Psoas muscle (tissue), 8 donors: ENCODE measurements at places on chromosomes 12 and 14. TPM values are rescaled to one million over a fixed set of nuclear protein-coding genes. Genes with fewer than 3 reads are reported as not detected.

GRCh38 chr12:93944911-93945310 is 203.5 kb upstream of the PLXNC1 start:
- no peak for DNase-seq

- no peak for DNase-seq
Observed at GRCh38 chr12:92762773-92763172, 60.0 kb downstream of the PLEKHG7 start.

DNA sequence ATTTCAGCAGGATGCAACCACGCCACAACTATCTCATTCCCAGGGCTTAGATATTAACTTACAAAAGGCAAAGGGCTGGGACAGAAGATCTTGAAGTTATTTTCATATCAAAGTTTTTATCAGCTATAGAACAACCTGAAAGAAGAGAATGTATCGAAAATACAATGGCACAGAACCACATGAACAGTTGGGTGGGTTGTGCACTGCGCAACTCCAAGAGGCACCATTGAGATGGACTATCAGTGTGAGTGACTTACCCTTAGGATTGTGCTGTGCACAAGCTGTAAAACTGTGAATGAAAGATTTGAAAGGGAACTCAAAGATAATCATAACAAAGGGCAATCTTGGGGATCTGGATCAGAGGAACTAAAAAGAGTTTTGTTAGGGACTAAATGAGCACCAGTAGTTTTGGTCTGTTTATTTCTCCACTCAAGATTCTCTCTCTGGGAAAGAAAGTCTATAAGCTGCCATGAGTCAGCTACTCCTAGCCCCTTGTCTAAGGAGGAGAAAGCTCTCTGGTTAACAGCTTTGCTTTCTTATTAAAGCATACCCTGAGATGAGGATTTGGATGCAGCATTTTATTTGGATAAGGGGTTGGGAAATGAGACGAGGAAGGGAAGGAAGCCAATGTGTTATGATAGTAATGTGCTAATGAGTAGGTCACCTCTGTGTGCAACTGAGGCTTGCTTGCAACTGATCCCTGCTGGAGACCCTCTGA is 62.2 kb downstream of the TBX5 start:
- no peak for DNase-seq

The LALBA gene
- not detected for total RNA-seq

The PPFIA2 gene
- total RNA-seq = 0.38 TPM
